A549 treated with DMSO at 1 μM for 4 hours (cell line): ENCODE measurements at places on chromosomes 2 and 18. TPM values are rescaled to one million over a fixed set of nuclear protein-coding genes. Genes with fewer than 3 reads are reported as not detected.

FSIP2 gene
- not detected in 5 replicates for total RNA-seq

KCTD1 gene
- total RNA-seq, result 28.2 to 34.7 TPM (median 30.6 TPM) in 5 replicates

TYW5 gene
- 7.0 to 7.9 TPM (median 7.8 TPM) in 5 replicates for total RNA-seq

VPS4B gene
- total RNA-seq, result 19.4 to 24.0 TPM (median 22.1 TPM) in 5 replicates

NEUROD1 gene
- not detected in 5 replicates for total RNA-seq

C1QL2 gene
- 0.14 to 0.21 TPM (median 0.14 TPM) in 4 of 5 replicates, not detected in the other for total RNA-seq

NAT8 gene
- not detected in 5 replicates for total RNA-seq

SFTPB gene
- total RNA-seq, result 0.07 to 0.28 TPM (median 0.16 TPM) in 4 of 5 replicates, not detected in the other

TMEM198 gene
- 0.54 to 1.3 TPM (median 0.95 TPM) in 5 replicates for total RNA-seq

SPAST gene
- total RNA-seq, result 12.4 to 20.6 TPM (median 18.0 TPM) in 5 replicates

SGPP2 gene
- total RNA-seq, result 0.15 to 0.31 TPM (median 0.20 TPM) in 5 replicates

UGT1A9 gene
- 3.7 to 6.5 TPM (median 4.9 TPM) in 5 replicates for total RNA-seq

LYG1 gene
- total RNA-seq, result 0.49 to 2.6 TPM (median 1.6 TPM) in 5 replicates

NR4A2 gene
- 2.4 to 5.6 TPM (median 3.1 TPM) in 5 replicates for total RNA-seq

SRD5A2 gene
- total RNA-seq, result 0.02 to 0.04 TPM (median 0.03 TPM) in 4 of 5 replicates, not detected in the other

FBXO48 gene
- total RNA-seq, result 0.49 to 0.81 TPM (median 0.71 TPM) in 5 replicates

DYSF gene
- total RNA-seq, result 0.72 to 1.2 TPM (median 0.85 TPM) in 5 replicates

VWC2L gene
- not detected in 5 replicates for total RNA-seq

KCNJ3 gene
- not detected in 5 replicates for total RNA-seq

IGFBP5 gene
- total RNA-seq, result 0.15 to 0.25 TPM (median 0.24 TPM) in 5 replicates

MOCOS gene
- total RNA-seq, result 2.9 to 4.0 TPM (median 3.8 TPM) in 5 replicates

GCG gene
- total RNA-seq, result not detected in 5 replicates

CAPN13 gene
- 0.08 to 0.34 TPM (median 0.10 TPM) in 5 replicates for total RNA-seq

NTSR2 gene
- not detected in 5 replicates for total RNA-seq

RFTN2 gene
- not detected in 5 replicates for total RNA-seq
